ENCODE measurements at places on chromosomes 5 and 9.
A peak's percentile ranks its signal among the peaks of the same experiment; 100 is the strongest.

GRCh38 chr5:127290019-127290945 is at the start of gene MEGF10:
Gene MEGF10, plus strand, starts transcription at chr5:127290796. Its CDS starts 40,513 bp downstream, at chr5:127331309.
- H3K27ac ChIP-seq: no peak within 1 kb of the TSS
- peaks cover 5% of the 10 kb centered on the region for H3K4me1 ChIP-seq
- no peaks in the 10 kb centered on the region for H3K36me3 ChIP-seq
- peak; percentile 43 for DNase-seq
- peak within 1 kb of the TSS; percentile 50 for H3K4me3 ChIP-seq

- H3K27ac ChIP-seq: no peak overlapping the region
- H3K4me1 ChIP-seq: no peaks in the 10 kb centered on the region
- DNase-seq: no peak
- H3K36me3 ChIP-seq: no peaks in the 10 kb centered on the region
Observed at GRCh38 chr5:6905883-6906282, 192.7 kb downstream of the TENT4A start.

DNA sequence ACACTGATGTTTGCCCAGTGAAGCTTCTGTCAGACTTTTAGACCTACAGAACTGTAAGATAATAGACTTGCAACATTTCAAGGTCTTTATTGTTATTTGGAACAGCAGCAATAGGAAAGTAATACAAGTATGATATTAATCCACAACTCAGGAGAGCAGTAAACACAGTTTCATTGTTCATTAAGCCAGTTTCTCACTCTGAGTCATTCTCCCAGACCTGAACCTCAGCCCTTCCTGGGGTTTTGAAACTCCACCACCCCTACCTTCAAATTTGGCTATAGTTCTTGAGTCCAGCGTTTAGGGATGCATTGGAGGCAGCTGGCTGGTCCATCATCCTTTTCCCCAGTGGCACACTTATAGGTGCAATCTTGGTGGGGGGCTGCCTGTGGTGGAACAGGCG is 203.2 kb downstream of the RAB3C start:
- H3K4me1 ChIP-seq: peaks cover 3% of the 10 kb centered on the region
- no peaks in the 10 kb centered on the region for H3K36me3 ChIP-seq
- DNase-seq: no peak

DNA sequence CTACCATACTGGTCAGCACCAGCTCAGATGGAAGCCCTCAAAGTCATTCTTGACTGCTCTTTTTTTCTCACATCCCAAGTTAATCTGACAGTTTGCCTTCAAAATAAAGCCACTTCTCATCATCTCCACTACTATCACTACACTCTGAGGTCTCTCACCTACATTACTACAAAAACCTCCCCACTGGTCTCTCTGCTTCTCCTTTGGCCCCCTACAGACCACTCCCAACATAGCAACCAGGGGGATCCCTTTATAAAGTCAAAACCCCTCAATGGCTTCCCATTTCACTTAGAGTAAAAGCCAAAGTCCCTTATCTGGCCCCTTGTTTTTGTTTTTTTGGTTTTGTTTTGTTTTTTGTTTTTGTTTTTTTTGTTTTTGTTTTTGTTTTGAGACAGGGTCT is 4.6 kb downstream of the ARAP3 start:
- H3K36me3 ChIP-seq: no peaks in the 10 kb centered on the region
- H3K27me3 ChIP-seq: no peaks in the 10 kb centered on the region
- H3K27ac ChIP-seq: no peak overlapping the region
- peaks cover 15% of the 10 kb centered on the region for H3K4me1 ChIP-seq
- H3K4me3 ChIP-seq: no peak overlapping the region

DNA sequence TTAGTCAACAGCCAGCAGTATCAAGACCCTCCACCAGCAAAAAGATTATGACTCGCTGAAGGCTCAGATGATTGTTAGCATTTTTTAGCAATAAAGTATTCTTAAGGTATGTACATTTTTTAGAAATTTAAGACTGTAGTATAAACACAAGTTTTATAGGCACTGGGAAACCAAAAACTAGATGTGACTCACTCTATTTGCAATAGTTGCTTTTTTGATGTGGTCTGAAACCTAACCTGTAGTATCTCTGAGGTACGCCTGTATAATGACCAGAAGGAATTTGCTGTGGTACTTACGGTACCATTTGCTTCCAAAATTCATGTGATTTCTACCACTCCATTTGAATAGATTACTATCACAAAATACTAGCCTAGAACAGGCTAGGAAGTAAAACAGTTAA is 60.8 kb downstream of the WDR41 start:
- peaks cover 20% of the 10 kb centered on the region for H3K36me3 ChIP-seq
- peak overlapping the region; percentile 31 for H3K27ac ChIP-seq
- H3K4me1 ChIP-seq: peaks cover 9% of the 10 kb centered on the region
- H3K4me3 ChIP-seq: no peak overlapping the region

GRCh38 chr5:129963359-129963758 is 59.1 kb downstream of the CHSY3 start:
- H3K4me3 ChIP-seq: no peak overlapping the region
- no peak for DNase-seq
- H3K27ac ChIP-seq: no peak overlapping the region
- H3K4me1 ChIP-seq: no peaks in the 10 kb centered on the region
- H3K36me3 ChIP-seq: no peaks in the 10 kb centered on the region
- H3K27me3 ChIP-seq: peaks cover 3% of the 10 kb centered on the region

GRCh38 chr5:173475780-173476179 is 140.7 kb downstream of the BOD1 start:
- H3K27ac ChIP-seq: no peak overlapping the region
- no peaks in the 10 kb centered on the region for H3K36me3 ChIP-seq
- peaks cover 8% of the 10 kb centered on the region for H3K27me3 ChIP-seq
- DNase-seq: no peak

GRCh38 chr9:112526973-112527372 is 40.3 kb downstream of the KIAA1958 start:
- H3K4me3 ChIP-seq: no peak overlapping the region
- H3K36me3 ChIP-seq: peaks cover 9% of the 10 kb centered on the region
- no peak for DNase-seq

GRCh38 chr9:96417661-96418082 is 498 bp downstream of the ZNF367 start:
- peak overlapping the region; percentile 86 for H3K4me3 ChIP-seq
- peaks cover 38% of the 10 kb centered on the region for H3K4me1 ChIP-seq
- DNase-seq: no peak

- no peak for DNase-seq
- peaks cover 38% of the 10 kb centered on the region for H3K4me1 ChIP-seq
- H3K36me3 ChIP-seq: peaks cover 58% of the 10 kb centered on the region
Observed at GRCh38 chr9:19379697-19380046, 364 bp downstream of the RPS6 start.

DNA sequence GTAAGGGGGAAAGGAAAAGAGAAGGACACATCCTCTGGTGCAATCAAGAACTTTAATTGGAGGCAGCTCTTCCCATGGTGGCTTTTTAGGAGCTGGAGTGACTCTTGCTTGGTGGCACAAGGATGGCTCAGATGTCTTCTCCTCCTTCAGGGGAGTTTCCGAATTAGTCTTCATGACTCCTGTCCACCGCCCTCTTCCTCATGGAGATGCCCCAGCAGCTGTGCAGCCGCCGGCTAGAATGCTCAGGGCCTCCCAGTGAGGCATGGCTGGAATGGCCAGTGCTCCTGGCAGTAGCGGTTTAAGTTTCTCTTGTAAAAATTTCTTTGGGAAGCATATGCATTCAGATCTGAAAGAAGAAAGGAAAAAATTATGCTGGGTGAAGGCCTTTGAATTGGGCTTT is 8.8 kb upstream of the TEX53 start:
- H3K27me3 ChIP-seq: peaks cover 16% of the 10 kb centered on the region
- no peak for DNase-seq
- H3K4me1 ChIP-seq: peaks cover 17% of the 10 kb centered on the region
- H3K4me3 ChIP-seq: no peak overlapping the region
- H3K36me3 ChIP-seq: no peaks in the 10 kb centered on the region

GRCh38 chr5:140674211-140674610 is 835 bp upstream of the DND1 start:
- H3K27me3 ChIP-seq: no peaks in the 10 kb centered on the region
- peaks cover 7% of the 10 kb centered on the region for H3K4me1 ChIP-seq
- H3K4me3 ChIP-seq: no peak overlapping the region
- no peak overlapping the region for H3K27ac ChIP-seq
- H3K36me3 ChIP-seq: peaks cover 29% of the 10 kb centered on the region

DNA sequence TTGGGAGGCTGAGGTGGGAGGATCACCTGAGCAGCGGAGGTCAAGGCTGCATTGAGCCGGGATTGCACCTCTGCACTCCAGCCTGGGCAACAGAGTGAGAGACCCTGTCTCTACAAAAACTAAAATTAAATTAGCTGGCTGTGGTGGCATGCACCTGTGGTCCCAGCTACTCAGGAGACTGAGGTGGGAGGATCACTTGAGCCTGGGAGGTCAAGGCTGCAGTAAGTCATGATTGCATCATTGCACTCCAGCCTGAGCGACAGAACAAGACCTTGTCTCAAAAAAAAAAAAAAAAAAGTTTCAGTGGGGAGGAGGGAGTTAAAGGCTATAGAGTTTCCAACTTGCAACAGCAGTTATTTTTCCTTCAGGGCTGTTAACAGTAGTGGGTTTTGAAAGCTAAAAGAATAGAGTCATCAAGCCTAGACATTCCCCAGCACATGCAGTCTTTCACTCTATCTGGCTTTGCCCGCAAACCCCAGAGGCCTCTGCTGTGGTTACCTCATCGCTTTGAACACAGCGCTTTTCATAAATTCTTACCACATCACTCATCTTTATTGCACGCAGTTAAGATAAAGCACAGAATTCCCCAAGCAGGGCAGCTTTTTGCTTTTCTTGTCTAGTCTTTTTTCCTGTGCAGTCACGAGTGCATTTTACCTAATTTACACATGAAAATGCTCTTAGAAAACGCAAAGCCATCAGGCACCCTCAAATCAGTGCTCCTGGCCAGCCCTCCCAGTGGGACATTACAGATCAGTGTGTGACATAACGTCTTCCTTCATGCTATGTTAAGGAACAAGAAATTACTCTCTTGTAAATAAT is 8.7 kb upstream of the SLC2A8 start:
- no peak overlapping the region for H3K4me3 ChIP-seq
- peaks cover 86% of the 10 kb centered on the region for H3K27me3 ChIP-seq
- peak overlapping the region; percentile 77 for H3K27ac ChIP-seq
- DNase-seq: peak; percentile 88
- peaks cover 36% of the 10 kb centered on the region for H3K4me1 ChIP-seq
- no peaks in the 10 kb centered on the region for H3K36me3 ChIP-seq

GRCh38 chr5:177116631-177117373 is 16.8 kb upstream of the NSD1 start:
- peak overlapping the region; percentile 82 for H3K27ac ChIP-seq
- H3K4me3 ChIP-seq: peak overlapping the region; percentile 54
- peak; percentile 88 for DNase-seq

GRCh38 chr5:167402671-167403070 is 888.8 kb upstream of the WWC1 start:
- no peak for DNase-seq
- H3K27me3 ChIP-seq: no peaks in the 10 kb centered on the region
- no peaks in the 10 kb centered on the region for H3K4me1 ChIP-seq

GRCh38 chr9:109967651-109968642 is 187.9 kb downstream of the PALM2AKAP2 start:
- no peak overlapping the region for H3K4me3 ChIP-seq
- H3K4me1 ChIP-seq: peaks cover 38% of the 10 kb centered on the region
- H3K27ac ChIP-seq: peak overlapping the region; percentile 73
- peaks cover 3% of the 10 kb centered on the region for H3K36me3 ChIP-seq

DNA sequence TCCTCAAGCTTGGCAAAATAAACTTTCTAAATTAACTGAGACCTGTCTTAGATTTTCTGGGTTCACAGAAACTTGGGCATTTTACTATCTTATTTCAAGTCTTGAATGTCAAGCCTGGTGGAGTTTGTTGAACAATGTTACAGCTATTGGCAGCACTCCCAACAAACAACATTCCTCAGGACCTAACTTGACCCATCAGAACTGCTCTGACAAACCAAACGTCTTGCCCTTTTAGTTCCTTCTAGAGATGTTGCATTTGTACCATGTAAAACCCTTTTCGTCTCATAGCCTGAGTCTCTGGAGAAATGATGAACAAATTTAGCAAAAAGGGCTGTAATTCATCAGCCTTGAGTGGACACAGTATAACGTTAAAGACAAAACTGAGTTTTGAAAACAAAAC is 51.1 kb downstream of the GNA14 start:
- H3K4me3 ChIP-seq: no peak overlapping the region
- H3K27ac ChIP-seq: no peak overlapping the region
- H3K36me3 ChIP-seq: no peaks in the 10 kb centered on the region

DNA sequence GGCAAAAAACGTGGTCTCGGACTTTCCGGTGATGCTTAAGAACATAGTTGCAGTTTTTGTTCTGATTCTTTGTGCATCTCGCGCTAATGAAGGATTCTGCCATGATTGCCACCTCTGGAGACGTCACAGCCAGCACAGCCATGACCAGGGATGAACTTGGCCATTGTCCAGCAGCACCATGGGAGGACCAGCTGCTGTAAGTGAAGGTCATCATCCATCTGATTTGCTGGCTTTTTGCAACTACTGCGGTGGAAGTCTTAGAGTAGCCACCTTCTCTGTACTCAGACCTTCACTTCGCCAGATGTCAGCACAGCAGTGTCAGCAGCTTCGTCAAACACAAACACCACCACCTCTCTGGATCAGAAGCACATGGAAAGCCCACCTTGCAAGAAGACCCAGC is 45.7 kb downstream of the NSUN2 start:
- H3K36me3 ChIP-seq: no peaks in the 10 kb centered on the region
- no peak for DNase-seq
- H3K27me3 ChIP-seq: peaks cover 31% of the 10 kb centered on the region
- no peak overlapping the region for H3K4me3 ChIP-seq
- H3K4me1 ChIP-seq: no peaks in the 10 kb centered on the region

DNA sequence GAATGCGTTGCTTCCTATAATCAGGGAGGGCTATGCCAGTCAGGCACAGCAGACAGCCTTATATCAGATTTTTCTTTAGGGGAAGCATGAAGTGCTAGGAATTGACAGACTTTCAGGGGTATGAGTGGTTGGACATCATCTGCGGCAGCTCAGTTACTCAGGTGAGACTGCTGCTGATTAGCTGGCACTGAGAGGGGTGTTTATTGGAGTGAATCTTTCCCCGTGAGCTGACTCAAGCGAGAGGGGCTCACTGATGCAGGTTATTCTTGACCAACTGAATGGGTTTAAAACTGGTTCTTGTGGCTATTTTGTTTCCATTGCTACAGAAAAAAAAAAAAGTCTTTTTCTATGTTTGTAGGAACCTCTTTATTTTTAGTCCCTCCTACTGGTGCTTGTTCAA is 46.2 kb upstream of the TNPO1 start:
- H3K27ac ChIP-seq: no peak overlapping the region
- H3K27me3 ChIP-seq: peaks cover 3% of the 10 kb centered on the region
- DNase-seq: no peak
- H3K4me1 ChIP-seq: no peaks in the 10 kb centered on the region
- no peak overlapping the region for H3K4me3 ChIP-seq

GRCh38 chr5:105868038-105868780 is 1802.5 kb downstream of the EFNA5 start:
- no peaks in the 10 kb centered on the region for H3K27me3 ChIP-seq
- no peak for DNase-seq
- H3K4me1 ChIP-seq: no peaks in the 10 kb centered on the region
- no peak overlapping the region for H3K27ac ChIP-seq
- H3K4me3 ChIP-seq: no peak overlapping the region

DNA sequence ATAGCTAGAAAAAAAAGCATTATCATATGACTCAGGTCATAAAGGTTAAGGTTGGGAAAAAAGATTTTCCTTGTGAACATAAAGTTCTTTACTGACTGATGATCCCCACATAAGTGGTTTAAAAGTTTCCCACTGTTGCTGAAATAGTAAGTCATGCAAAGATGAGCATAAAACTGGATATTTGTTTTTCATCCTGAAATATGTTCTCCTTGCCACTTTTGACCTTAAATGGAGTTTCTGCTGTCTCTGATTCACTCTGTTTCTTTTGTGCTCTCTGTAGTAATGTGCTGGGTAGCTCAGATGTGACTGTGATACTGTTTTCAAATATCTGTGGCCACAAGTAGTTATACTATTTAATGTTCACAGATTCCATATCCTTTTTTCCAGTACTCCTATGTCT is 162.5 kb upstream of the GAS1 start:
- no peak overlapping the region for H3K4me3 ChIP-seq
- H3K36me3 ChIP-seq: no peaks in the 10 kb centered on the region
- peaks cover 14% of the 10 kb centered on the region for H3K27me3 ChIP-seq
- no peaks in the 10 kb centered on the region for H3K4me1 ChIP-seq

Data from activated naive CD8-positive, alpha-beta T cell treated with anti-CD3 and anti-CD28 coated beads for 36 hours (primary cell).